Bronchial epithelial cell (primary cell): ENCODE measurements at places on chromosomes 6 and 20. TPM values are rescaled to one million over a fixed set of nuclear protein-coding genes. Genes with fewer than 3 reads are reported as not detected.

DNA sequence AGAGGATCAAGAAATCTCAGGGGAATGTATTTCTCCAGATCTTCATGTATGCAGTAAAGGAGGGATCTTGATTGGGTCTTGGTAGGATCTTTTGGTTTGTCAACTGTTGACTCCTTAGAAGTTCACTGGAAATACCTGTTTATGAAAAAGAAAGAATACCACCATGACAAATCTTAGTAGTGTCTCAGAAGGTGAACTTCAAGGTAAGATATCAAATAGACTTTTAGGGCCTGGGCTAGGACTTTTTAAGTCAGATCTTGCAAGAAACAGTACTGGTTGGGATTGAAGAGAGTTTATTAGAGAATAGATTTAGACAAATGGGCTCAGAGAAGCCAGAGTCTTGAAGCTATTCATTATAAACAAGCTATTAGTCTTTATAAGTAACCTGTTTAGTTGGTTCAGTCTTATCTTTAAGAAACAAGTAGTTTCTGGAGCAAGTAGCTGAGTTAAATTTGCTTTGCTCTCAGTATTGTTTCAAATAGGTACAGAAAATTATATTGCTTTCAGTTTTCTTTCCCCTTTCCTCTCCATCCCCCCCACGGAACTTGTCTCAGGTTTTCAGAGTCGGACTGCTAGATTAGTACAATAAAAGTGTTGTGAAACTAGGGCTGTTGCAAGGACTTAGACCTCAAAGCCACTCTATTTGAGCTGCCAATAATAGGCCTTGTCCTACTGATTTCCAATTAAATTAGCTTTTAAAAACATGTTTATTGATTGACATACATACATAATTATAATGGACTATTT is 529.1 kb upstream of the CITED2 start:
- no peak for DNase-seq

- DNase-seq, result no peak
Observed at GRCh38 chr20:56943946-56944945, 315.1 kb downstream of the TFAP2C start.

DNA sequence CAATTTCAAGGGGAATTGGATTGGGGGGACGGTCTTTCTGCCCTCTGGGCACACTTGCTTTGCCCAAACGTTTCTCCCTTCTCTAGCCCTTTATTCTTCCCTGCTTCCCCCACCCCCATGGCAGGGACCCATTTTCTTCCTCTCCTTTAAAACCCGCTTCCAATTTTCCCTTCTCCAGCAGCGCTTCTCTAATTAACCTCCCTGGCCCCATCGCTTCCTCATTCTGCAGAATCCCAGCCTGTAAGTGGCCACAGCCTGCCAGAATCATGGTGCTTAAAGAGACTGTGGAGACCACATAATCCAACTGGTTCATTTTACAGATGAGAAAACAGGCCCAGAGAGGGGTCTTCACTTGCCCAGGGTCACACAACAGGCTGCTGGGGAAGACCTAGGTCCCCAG is 61.4 kb downstream of the CPNE5 start:
- DNase-seq, result no peak

- no peak for DNase-seq
Observed at GRCh38 chr6:126156973-126157372, 170.6 kb downstream of the TRMT11 start.

DNA sequence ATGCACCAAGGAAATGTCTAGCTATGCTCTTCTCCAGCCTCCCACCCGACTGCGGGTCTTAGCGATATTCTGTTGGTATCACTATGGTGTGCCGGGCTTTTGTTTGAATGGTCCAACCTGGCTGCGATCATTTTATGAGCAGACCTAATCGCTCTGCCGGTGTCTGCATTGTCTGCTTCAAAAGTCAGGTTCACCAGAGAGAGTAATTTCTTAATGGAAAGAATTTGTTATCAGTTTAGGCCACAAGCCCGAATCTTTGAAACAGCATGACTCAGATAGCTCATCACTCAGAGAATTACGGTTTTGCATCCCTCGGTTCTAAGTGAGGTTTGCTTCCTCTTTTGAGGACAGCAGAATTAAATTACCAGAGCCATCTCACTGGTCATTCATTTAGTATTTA is 521.0 kb upstream of the ARID1B start:
- DNase-seq, result no peak

GRCh38 chr20:11492386-11492785 is 425.3 kb upstream of the BTBD3 start:
- no peak for DNase-seq

DNA sequence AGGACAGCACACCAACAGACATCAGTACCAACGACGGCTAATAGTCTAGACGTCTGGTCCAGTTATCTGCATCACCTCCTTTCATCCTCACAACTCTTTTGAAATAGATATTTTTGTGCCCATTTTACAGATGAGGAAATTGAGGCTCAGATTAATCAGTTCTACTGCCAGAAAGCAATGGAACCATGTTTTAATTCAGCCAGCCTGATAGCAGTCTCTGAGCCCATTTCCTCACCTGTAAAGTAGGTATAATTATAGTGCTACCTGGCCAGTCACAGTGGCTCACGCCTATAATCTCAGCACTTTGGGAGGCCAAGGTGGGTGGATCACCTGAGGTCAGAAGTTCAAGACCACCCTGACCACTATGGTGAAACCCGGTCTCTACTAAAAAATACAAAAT is 9.8 kb upstream of the BMP7 start:
- DNase-seq, result no peak

DNA sequence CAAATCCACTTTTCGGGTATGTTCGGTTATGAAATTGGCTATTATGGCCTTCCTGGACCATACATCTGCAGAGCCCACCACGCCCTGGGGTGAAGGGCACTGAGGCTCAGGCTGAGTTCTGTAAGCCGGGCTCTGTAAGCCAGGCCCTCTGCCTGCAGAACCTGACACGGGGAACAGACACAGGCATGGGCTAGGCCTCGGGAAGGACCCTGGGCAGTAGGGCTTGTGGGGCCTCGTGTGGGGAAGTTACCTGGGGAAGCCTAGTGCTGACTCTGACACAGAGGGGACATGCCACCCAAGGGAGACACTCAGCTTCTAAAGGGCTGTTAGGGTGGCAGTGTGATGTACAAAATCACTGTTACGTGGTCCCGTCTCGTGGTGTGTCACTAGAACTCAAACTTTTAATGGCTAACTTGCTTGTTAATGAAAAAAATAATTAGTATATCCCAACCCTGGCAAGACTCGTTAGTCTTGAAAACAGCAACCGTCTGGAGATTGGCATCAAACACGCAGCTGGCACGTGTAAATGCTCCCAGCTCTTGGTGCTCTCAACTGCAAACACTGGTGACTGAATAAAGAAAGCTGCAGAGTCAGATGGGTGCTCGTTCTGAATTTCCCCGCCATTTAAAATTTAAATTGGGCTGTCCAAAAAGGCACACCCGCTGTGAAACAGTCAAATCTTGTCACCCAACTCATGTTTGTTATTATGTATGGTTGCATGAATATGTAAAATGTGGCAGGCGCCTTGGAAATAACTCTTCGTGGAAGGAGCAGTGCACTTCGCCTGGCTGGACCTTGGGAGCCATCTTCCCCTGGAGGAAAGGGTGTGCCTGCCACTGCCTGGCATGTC is 23.6 kb upstream of the TCFL5 start:
- no peak for DNase-seq

DNA sequence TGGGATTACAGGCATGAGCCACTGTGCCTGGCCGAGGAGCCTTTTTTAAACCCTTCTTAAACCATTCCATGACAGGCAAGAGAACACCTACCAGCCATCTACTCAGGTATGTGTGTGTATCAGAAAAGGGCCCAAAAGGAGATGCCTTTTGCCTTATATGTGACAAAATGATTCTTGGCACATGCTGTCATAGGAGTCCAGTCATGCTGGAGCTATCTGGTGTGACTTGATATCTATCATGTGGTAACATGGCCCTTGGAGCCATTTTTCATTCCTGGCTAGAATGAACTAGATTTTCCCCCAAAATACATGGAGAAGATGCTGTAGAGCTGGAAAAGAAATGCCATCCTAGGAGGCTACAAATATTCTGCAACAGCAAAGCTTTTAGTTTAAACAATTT is 129.1 kb downstream of the DST start:
- DNase-seq, result peak; percentile 14

- peak; percentile 54 for DNase-seq
Observed at GRCh38 chr20:34834459-34834893, 9.0 kb upstream of the NCOA6 start.

DNA sequence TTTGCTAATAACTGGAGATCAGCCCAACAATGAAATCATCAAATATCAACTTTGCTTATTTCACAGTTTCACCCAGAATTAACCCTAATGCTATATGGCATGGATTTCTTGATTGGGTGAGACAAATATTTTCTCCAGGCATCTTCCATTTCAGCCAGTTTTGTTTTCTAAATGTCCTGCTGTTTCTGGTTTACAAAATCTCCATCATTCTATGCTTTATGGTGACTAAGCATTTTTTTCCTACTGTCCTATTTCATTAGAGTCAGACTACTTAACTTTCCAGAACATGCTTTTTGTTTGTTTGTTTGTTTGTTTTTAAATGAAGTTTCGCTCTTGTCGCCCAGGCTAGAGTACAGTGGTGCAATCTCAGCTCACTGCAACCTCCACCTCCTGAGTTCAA is 59.5 kb upstream of the EXOC2 start:
- no peak for DNase-seq

GRCh38 chr20:48983423-48984400 is 62.2 kb downstream of the ARFGEF2 start:
- peak; percentile 90 for DNase-seq

DNA sequence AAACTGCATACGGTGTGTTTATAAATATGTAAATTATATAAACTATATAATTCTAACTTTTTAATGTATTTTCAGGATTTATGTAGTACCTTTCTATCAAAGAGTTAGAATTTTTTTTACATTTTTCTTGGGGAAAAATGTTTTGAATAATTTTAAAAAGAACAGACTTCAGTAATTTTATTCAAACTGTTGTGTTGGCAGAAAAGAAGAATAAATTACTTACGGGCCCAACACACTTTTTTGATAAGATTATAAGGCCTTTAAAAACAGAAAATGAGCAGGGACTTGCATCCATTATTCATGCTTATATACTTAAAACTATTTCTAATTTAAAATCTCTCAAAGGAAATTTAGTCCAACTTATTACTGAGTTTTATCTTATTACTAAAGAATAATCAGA is 58.2 kb downstream of the KIF16B start:
- DNase-seq, result no peak

RAET1L gene
- 0.79 and 20.4 TPM in 2 replicates for total RNA-seq

IFNGR1 gene
- total RNA-seq, result 83.5 and 94.6 TPM in 2 replicates

DLGAP4 gene
- 5.5 and 15.5 TPM in 2 replicates for total RNA-seq

FAM217A gene
- not detected in 2 replicates for total RNA-seq

CALHM6 gene
- total RNA-seq, result 0.64 and 0.79 TPM in 2 replicates

FBXO30 gene
- 9.5 and 10.2 TPM in 2 replicates for total RNA-seq
